ENCODE measurements at places on chromosomes 11 and 22.

DNA sequence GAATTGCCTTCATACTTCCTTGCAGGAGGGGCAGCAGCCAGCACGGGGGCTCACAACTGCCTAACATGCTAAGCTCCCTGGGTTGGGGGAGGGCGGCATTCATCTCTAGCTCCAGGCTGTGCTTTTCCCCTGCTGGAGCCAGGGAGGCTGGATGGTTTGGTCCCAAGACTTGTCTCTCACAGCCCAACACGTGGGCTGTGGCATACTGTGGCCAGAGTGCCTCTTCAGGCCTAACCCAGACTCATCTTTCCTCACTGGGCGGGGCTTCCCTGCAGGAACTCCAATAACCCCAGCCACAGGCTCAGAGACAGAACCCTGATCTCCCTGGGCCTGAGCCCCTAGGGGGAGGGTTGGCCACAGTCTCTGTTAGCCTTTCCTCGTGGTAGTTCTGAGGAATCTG, 121.9 kb upstream of the PLET1 start:
- DNase-seq: no peak

GRCh38 chr11:105609832-105610781, at the start of gene GRIA4:
GRIA4 (plus strand) TSS chr11:105610073; CDS start chr11:105610998, 925 bp downstream.
- peak; percentile 19 for DNase-seq

DNA sequence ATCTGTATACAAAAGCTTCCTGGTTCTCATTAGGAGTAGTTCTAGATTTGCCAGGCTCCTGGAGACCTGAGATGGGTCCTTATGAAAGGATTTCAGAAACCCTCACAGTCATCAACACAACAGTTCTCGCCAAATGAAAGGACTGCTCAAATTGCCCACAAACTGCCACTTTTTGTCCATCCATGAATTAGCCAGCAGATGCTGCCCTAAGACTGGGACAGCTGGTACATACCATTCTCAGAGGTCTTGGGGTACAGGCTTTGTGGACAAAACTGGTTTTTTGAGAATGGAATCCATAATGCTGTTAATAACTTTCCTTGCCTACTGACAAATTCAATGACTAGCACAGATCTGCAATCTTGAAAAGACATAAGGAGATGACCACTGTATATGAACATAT, 23.4 kb upstream of the BDNF start:
- DNase-seq: no peak

- DNase-seq: no peak
Observed at GRCh38 chr11:100630898-100631297, 56.2 kb upstream of the ARHGAP42 start.

DNA sequence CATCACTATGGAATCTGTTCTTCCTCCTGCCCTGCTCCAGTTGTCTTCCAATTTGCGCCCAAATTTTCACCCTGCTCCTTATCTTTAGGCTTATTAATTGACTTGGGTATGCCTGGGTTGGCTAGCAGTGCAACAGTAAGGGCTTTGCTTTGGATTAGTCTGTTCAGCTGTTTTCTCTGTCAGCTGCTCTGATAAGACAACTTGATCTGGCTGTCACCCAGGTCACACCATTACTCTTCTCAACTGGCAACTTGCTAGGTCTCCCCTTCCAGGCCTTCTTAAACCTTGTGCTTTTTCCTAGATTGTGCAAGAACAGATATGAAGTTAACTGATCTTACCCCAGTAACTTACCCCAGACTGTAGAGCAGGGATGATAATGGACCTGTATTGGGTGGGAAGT, 357.8 kb upstream of the LARGE1 start:
- DNase-seq: no peak

GRCh38 chr11:118892514-118892913, 8.8 kb downstream of the CXCR5 start:
- DNase-seq: no peak

GRCh38 chr11:115920092-115920461, 415.9 kb upstream of the CADM1 start:
- no peak for DNase-seq

DNA sequence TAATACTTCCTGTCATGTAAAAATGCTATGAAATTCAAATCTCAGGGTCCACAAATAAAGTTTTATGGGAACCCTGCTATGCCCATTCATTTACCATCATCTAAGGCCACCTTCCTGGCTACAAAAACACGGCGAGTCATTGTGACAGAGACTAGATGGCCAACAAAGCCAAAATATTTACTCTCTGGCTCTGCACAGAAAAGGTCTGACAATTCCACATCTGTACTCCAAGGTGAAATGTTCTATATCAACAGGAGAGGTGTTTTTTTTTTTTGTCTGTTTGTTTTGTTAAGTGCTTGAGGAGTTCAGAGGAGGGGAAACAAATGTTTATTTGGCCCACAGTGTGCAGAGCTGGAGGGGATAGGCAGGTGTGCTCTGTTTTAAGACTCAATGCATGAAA, 18.6 kb upstream of the TMA7B start:
- no peak for DNase-seq

GRCh38 chr22:24894220-24894975, 52.1 kb downstream of the LHFPL7 start:
- peak; percentile 38 for DNase-seq

DNA sequence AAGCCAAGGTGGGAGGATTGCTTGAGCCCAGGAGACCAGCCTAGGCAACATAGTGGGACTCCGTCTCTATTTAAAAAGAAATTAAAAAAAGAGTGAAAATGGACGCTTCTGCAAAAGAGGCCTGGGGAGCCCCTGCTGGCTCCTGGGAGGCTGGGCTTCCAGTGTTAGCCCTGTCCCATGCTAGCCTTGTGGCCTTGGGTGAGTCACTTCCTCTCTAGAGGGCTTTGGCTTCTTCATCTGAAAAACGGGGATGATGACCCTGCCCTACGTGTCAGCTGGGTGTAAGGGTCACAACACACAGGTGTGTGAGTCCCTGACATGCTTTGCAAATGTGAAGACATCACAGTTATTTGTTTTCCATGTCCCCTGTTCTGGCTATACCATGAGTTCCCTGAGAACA, 32.8 kb downstream of the FAM227A start:
- peak; percentile 29 for DNase-seq

DNA sequence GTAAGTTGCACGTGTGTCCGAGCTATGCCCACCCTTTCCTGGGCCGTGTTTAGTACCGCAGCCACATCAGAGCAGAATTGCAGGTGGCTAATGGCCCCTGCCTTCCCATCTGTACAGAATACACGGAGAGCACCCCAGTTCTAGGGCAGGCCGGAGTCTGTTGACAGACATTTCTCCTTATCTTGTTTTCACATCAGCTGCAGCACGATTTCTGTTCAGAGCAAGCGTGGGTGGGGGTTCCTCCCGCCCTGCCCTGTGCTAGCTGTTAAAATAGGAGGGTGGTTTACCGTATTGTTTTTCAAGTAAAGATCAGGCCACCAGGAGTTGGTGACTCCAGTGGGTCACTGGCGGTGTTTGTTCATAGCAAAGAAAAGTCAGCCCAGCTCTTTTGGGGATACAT, 41.1 kb downstream of the UBASH3B start:
- DNase-seq: peak; percentile 85

DNA sequence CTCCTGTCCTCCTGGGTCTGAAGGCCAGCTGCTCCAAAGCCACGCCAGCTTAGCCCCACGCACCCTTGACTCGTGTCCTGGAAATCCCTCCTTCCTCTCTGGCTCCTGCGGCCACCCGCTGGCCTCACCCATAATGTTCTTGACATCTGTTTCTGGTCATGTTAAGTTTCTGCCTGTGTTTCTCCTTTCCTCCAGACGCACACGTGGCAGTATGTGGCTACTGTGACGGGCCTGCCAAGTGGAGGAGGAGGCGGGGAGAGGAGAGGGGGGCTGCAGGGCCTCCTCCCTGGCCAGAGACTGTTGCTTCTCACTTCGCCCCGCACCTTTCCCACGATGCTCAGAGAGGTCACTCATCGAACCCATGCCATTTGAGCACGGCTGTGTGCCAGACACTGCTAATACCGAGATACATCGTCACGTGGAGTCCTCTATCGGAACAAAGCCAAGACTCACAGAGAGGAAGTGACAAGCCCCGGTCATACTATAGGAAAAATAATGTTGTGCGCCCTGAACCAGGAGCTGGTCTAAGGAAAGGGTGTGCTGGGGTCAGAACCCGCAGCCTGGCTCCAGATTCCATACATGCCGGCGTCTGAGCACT, 11.5 kb downstream of the C1QTNF6 start:
- DNase-seq: peak; percentile 85

- no peak for DNase-seq
Observed at GRCh38 chr11:111697933-111698371, 68.2 kb downstream of the PPP2R1B start.

GRCh38 chr11:117557361-117557760, 229.7 kb downstream of the CEP164 start:
- DNase-seq: no peak

DNA sequence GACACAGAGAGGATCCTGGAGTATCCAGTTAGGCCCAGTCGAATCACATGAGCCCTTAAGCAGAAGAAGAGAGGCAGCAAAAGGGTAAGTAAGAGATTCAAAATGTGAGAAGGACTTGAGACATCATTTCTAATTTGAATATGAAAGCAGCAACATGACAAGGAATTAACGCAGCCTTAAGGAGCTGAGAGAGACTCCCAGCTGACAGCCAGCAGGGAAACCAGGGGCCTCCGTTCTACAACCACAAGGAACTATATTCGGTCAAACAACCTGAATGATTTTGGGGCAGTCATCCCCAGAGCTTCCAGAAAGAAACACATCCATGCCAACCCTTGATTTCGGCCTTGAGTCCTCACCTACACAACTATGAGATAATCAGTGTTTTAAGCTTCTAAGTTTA, 189.7 kb upstream of the MTNR1B start:
- DNase-seq: no peak

DNA sequence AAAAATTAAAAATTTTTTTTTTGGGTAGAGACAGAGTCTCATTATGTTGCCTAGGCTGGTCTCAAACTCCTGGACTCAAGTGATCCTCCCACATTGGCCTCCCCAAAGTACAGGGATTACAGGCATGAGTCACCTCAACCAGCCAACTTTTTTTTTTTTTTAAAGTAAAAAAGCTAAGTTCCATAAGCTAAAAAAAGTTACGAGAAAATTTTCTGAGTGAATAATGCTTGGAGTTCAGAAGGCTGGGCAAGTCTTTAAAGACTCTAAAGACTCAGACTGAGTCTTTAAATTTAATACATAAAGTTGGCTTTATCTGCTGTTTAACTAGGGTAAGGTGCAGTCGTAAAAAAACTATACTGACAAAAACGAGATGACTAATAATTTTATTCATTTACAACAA, 5.6 kb downstream of the DDX6 start:
- peak; percentile 32 for DNase-seq
